ENCODE measurements at places on chromosomes 2 and 18. TPM values are rescaled to one million over a fixed set of nuclear protein-coding genes. Genes with fewer than 3 reads are reported as not detected.

Gene ATP6V1B1
- 0.19 TPM for total RNA-seq

Gene EPB41L3
- total RNA-seq = 17.8 TPM

Gene VIT
- total RNA-seq = 0.19 TPM

Gene TLX2
- total RNA-seq = 0.19 TPM

Gene OBSL1
- 9.6 TPM for total RNA-seq

Gene WDFY1
- total RNA-seq = 35.0 TPM

Gene VRK2
- total RNA-seq = 19.5 TPM

DNA sequence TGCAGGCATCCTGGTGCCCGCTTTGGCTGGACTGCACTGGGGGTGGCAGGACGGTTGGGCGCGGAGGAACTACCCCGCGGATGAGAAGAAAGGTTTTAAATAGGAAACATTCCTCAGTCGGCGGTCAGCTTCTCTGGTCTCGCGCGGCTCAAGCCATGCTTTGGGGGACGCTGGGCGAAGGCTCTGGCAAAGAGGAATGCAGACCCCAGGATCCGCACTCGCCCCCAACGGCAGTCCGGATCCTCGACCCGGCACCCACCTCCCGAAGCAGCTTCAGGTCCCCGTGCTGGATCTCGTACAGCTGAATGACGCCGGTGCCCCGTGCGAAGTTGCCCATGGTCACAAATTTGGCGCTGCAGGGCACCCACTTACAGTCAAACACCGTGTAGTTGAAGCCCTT, 686 bp upstream of the PNO1 start:
- no peak for DNase-seq

GRCh38 chr2:5035057-5035488, 657.1 kb upstream of the SOX11 start:
- DNase-seq = no peak

GRCh38 chr2:230925443-230925878, 419 bp upstream of the GPR55 start:
- DNase-seq = no peak

- DNase-seq = no peak
These were observed 65.2 kb upstream of the SMAD2 start for GRCh38 chr18:47995654-47996053.

DNA sequence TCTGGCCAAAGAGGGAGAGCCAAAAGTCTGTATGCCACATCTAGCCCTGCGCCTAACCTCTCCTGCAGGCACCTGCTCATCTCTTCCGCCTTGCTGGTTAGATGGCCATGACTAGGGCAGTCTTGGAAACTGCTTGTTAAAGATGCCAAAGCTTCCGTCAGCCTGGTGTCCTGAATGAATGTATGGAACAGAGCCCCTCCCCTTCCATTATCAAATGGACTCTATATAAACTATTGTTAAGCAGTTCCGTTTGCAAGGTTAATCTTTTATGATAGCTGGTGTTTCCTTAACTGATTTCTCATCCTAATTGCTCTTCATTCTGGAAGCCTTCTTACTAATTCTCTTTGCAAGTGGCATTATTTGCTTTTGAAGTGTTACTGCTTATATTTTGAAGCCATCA, 87.1 kb downstream of the ATP9B start:
- no peak for DNase-seq

GRCh38 chr2:44741507-44741906, 200.0 kb upstream of the SIX3 start:
- DNase-seq = no peak

- DNase-seq = no peak
These were observed 226.3 kb downstream of the SH3RF3 start for GRCh38 chr2:109355192-109355843.

DNA sequence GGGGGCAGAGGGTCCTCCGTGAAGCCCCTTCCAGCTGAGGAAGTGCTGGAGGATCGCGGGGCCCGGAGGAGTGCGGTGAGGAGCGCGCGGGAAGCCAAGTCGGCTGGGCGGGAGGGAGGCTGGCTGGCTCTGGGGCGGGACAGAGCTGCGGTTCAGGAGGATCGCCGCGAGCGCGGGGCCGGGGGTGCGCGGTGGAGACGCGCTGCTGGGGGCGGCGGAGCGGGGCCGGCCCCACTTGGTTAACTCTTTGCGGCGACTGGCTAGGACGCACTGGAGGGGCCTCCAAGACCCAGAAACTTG, 464 bp downstream of the CYBRD1 start:
- no peak for DNase-seq

DNA sequence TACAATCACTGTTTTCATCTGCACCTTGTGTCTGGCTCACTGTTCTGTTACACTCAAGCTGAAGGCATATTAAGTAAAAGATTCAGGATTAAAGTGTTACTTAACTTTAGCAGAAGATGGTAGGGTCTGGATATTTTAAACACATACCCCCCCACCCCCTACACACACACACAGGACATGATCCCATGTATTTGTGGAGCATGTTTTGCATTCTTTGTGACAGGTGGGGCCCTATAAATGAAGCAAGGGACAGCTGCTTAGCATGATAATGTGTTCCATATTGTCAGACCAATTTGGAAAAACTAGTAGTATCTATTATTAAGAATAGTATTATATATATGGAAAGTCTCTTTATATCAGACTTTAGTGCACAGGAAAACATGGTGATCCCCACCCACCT, 335.2 kb upstream of the TNP1 start:
- DNase-seq = no peak

GRCh38 chr2:160463245-160463644, 30.4 kb downstream of the RBMS1 start:
- DNase-seq = no peak

GRCh38 chr2:202426751-202427150, 50.6 kb downstream of the BMPR2 start:
- DNase-seq = no peak

GRCh38 chr2:117832905-117833613, 18.6 kb downstream of the DDX18 start:
- DNase-seq = no peak

DNA sequence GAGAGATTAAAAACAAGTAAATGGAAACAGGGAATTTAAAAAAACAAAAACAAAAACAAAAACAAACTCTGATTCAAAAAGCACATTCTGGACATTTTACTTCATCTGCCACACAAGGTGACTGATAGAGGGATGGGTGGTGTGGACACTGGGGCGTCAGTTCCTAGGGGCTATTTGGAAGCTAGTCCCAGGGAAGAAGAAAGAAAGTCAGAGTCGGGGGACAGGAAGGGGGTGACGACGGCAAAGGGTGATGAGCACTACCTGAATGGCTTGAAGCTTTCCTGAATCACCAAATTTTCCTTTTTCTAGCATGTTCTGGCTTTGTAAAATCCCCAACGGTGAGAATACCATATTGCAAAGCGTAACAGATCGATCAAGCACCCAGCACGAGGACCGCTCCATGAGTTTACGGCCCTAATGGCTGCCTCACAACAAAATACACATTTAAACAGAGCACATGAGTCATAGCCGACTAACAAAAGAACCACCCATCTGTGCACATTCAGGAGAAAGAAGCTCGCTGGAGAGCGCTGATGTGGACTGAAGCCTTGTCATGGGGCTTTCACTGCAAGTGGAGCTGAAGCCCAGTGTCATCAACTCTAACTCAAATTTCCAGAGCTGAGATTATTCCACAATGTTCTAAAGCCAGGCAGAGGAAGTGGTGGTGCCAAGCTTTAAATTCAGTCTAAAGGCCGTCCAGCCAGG, 178.9 kb downstream of the LNPK start:
- DNase-seq = no peak

- DNase-seq = no peak
These were observed 62.4 kb downstream of the SATB2 start for GRCh38 chr2:199395311-199395710.

GRCh38 chr2:226893216-226893615, 57.4 kb downstream of the RHBDD1 start:
- DNase-seq = no peak

DNA sequence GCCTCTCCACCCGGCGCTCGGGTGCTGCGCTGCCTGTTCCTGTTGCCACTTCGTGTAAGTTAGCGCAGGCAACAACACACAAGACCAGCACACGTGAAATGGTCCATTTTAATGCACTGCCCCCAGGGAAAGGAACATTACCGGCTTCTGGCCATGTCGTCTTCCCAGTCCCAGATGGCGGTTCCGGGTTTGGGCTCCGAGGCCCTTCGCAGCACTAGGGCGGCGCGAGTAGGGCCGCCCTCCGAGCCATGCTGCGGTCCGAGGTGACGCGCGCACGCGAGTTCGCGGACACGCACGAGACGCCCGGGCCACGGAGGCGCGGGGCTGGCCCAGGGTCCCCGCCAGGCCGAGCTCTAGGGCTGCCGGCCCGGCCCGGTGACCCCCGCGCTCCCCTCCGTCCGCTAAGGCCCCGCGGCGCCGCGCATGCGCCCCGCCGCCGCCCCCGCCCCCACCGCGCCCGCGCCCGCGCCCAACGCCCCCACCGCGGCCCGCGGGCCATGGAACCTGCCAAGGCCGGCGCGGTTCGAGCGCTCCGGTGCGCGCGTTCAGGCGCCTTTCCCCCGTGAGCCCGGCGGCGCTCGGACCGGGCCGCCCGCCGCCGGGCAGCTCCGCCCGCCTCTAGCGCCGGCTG, 367 bp upstream of the ZNF236 start:
- DNase-seq = peak; percentile 57
